HFFc6 (cell line): ENCODE measurements at places on chromosomes 12 and 14. TPM values are rescaled to one million over a fixed set of nuclear protein-coding genes. Genes with fewer than 3 reads are reported as not detected.

Gene CHMP4A
- 40.9 and 44.7 TPM in 2 replicates for total RNA-seq

Gene RDH5
- 7.8 and 10.9 TPM in 2 replicates for total RNA-seq

DNA sequence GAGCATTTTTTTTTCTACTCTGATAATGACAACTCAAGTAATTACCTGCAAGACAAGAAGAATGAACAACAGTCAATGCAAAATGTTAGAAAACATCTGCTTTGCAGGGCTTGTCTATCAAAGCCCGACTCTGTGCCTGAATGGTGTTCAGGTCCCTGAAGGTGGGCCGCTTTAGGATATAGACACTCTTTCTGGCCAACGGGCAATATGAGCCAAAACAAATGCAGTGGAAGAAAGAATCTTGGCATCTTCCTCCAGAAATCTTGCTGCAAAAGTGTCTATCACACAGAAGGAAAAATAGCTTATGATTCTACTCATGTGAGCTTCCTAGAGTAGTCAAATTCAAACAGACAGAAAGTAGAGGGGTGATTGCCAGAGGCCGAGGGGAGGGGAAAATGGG is 32.7 kb downstream of the FOS start:
- no peak for DNase-seq

DNA sequence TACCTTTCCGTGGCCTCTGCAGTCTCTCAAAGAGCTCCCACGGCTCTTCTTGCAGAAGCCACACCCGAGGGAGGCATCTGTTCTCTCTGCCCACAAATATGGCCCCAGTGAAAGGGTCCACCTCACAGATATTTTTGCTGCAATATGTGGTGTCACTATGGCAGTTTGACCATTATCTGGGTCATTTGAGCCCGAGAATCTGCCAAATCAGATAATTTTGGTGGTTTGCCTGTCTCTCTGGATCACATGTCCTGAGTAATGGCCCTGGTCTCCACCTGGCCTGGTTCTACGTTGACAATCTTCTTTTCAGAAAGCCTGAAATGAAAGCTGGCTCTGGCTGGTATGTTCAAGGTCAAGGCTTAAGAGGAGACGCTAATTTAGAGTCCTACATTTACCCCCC is 5.7 kb upstream of the WSCD2 start:
- no peak for DNase-seq

- no peak for DNase-seq
Measured at GRCh38 chr12:23614280-23614679, 335.2 kb downstream of the SOX5 start.

- DNase-seq, result no peak
Measured at GRCh38 chr12:46888568-46888967, 62.8 kb upstream of the SLC38A4 start.
